Esophagus squamous epithelium (tissue), 5 donors: ENCODE measurements at places on chromosomes 2 and 18.

- DNase-seq, result no peak
Observed at GRCh38 chr18:3014503-3015203, 1.7 kb upstream of the LPIN2 start.

GRCh38 chr2:238652053-238652770 lies 195.7 kb upstream of the TWIST2 start:
- no peak for DNase-seq

GRCh38 chr2:206970589-206971360 lies 31.5 kb downstream of the CPO start:
- no peak for DNase-seq

- no peak for DNase-seq
Observed at GRCh38 chr18:23108496-23108895, 26.8 kb upstream of the CABLES1 start.

DNA sequence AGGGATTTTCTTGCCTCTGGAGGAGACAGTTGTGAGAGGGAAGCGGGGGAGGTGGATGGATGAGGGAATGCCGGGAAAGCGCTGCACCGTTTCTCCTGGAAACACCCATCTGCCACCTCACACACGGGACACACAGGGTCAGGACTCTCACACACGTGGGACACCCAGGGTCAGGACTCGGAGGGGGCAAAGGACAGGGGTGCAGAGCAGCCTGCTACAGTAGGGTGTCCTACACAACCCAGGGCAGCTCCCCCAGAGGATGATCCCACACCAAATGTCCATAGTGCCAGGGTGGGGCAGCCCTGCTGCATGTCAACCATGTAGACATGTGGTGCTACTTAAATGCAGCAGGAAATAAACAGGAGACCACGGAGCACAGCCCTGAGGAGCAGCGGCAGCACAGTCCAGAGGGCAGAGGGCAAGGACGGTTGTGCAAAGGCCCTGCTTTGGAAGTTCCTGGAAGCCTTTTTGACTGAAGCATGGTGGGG lies 5.1 kb downstream of the RAMP1 start:
- no peak for DNase-seq

DNA sequence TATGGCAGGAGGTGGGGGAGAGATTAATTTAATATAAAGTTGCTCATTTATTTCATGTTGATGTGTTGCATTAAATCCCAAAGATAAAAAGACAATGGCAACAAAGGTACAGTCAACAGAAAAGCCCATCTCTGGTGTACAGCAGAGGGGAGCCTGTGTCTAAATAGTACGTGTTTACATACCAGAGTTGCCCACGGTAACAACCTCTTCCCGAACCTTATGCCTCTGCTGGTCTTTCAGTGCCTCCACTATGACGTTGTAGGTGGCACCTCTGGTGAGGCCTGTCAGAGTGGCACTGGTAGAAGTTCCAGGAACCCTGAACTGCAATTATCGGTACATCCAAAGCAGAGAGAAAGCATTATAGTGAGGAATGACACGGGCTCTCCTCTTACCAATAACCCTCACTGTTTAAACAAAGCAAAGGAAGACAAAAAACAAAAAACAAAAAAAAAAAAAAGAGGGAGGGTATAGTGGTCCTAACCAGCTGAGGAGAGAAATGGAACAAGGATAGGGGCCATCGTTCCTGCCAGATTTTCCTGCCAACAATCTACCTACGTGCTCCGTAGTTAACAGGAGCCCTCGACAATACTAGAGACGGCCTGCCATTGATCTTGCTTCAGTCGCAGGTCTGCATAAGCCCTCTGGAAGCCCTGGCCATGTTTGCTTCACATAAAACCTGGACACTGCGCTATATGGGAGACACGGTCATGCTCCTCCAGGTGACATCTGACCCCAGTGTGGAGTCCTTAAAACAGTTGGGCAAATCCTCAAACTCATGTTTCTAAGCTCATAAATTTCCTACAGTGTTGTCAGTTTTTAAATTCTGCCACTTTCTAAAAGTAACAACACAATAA lies 58.5 kb downstream of the ATIC start:
- no peak for DNase-seq

GRCh38 chr2:226187616-226188015 lies 612.0 kb downstream of the IRS1 start:
- DNase-seq, result no peak

DNA sequence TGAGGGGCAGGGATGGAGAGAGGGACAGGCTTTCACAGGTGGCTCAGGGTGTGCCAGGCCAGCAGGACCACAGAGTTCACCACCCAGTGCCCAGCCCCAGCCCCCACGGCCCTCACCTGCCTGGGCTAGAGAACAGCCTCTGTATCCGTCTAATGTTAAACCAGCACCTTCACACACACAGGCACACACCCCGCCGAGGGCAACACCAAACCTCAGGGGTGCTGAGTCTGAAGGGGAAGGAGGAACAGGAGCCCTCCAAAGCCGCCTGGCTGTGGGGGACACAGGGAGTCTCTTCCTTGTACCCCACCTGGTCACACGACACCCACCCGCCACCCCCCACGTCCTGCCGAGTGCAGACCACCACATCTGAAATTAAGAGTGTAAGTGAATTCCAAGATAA lies 205.8 kb upstream of the SALL3 start:
- DNase-seq, result no peak
